ENCODE measurements at places on chromosomes 12 and 14.

DNA sequence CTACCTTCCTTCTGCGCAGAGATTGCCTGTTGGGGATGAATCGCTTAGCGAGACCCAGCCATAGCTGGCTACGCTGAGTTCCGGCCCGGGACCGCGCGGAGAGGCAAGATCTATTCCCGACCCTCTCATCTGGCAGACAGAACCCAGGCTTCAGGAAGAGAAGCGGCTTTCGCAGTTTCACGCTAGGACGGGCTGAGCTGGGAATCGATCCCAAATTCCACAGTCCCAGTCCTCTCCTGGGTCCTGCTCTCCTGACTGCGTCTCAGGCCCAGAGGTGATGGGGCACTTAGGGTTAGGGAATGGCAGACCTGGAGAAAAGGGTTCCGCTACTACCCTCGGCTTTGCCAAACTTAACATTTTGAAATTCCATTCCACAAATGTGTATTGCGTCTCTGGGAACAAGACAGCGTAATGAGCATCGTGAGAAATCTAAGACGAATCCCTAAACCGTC, 2.8 kb downstream of the PTPN21 start:
- no peak for DNase-seq

- no peak for DNase-seq
Measured at GRCh38 chr12:26122061-26122680, 2.7 kb downstream of the BHLHE41 start.

GRCh38 chr14:96536807-96537206, 34.6 kb downstream of the PAPOLA start:
- DNase-seq: no peak

DNA sequence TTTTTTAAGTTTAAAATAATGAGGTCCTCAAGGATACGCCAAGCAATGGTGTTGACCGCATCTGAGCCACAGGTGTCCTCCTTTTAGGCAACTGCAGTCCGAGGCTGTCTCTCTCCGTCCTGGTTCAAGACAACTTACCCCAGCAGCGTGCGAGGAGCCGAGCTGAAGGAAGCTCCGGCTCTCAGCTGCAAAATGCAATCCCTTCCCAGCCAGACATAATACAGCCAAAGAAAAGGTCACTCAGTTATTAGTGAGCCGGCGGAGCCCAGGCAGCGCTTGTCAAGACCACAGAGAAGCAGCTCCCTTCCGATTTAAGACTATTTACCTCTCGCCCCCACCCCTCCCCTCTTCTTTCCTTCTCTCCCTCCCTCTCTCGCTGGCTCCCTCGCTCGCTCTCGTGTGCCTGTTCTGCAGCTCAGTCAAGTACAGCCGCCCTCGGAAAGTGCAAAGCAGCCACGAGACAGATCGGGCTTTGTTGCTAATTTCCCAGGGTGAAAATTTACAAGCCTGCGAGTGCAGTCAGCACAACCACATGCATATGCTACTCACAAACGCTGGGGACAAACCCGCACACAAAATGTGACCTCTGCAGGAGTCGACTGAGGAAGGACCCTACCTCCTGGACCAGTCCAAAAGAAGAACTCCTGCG, 363 bp upstream of the LMO3 start:
- no peak for DNase-seq

GRCh38 chr12:90216020-90216552, 507.4 kb upstream of the ATP2B1 start:
- no peak for DNase-seq

GRCh38 chr12:87338681-87339080, 690.5 kb downstream of the C12orf50 start:
- DNase-seq: peak; percentile 4

DNA sequence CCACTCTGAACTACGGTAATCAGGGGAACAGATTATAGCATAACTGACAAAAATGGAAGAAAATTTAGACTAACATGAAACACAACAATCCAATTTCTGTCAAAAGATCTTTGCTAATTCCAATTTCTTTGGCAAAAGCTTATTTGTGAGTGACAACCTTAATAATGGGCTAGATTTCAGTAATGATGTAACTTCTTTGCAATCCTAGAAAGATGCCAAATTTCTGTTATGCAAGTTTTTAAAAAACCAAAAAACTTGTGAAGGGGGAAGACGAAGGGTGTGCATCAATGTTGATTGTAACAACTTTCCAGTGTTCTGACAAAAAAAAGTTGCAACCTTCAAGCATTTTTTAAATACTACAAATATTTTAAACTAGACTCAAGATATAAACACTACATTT, 59.9 kb downstream of the DICER1 start:
- DNase-seq: no peak

DNA sequence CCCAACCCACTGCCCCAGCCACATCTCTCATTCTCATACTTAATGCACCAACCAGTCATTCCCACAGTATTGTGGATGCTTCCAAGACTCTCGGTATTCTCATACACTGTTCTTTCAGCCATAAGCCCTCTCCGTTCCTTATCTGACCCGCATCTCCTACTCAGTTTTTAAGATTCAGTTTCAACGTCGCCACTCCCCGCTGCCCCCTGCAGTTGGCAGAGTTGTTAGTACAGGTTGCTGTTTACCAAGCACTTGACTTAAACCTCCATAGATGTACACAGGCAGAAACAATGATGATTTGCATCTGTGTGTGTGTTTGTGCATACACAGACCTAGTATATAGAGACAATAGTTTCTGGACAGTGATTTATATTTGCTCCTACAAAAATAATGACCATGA, 40.2 kb downstream of the PAH start:
- no peak for DNase-seq

- DNase-seq: no peak
Measured at GRCh38 chr12:132490422-132491137, 629 bp downstream of the FBRSL1 start.

DNA sequence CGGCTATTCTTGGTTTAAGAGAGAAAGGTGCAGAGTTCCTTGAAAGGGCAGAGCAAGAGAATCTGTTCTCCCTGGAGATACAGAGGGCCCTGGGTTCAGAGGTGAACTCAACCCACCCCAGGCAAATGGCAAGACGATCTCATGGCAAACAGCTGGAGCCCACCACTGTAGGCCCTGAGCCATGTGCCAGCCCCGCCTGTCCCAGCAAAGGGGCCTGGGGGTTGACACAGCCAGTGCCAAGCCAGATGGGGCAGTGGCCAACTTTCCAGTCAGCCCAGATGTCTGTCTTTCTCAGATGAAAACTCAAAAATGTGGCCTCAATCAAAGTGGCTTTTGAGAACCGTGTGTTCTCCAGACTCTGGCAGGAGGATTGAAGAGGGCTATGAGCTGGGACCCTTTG, 51.8 kb downstream of the ISCA2 start:
- DNase-seq: no peak

- DNase-seq: no peak
Measured at GRCh38 chr12:49109641-49110463, 795 bp downstream of the LMBR1L start.

Data from NCI-H446 treated with DMSO at 0.1 percent for 48 hours (cell line).